ENCODE measurements at places on chromosomes 12 and 14.

DNA sequence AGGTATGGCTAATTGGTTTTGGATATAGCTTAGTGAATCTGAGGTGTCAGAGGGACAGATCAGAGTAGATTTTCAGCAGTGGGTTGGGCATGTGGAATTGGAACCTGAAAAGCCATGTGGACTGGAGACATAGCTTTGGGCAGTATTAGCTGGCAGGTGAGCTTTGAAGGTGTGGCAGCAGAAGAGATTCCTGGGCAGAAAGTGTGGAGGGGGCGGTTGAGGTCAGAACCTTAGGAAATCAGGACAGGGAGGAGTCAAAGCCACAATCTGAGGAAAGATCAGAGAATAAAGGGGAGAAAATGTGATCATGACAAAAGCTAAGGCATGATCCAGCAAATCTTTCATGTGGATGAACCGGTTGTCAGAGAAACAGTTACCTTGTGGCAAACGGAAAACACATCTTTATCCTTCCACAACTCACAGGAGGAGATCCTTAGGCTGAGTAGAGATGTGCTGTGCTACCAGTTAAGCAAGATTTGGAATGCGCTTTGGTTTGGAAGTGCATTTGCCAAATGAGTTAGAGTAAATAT, 56.4 kb downstream of the PTGER2 start:
- DNase-seq, result no peak

GRCh38 chr14:95185033-95185766, 27.9 kb upstream of the DICER1 start:
- no peak for DNase-seq

- no peak for DNase-seq
Observed at GRCh38 chr14:102029956-102030355, 56.9 kb downstream of the HSP90AA1 start.

DNA sequence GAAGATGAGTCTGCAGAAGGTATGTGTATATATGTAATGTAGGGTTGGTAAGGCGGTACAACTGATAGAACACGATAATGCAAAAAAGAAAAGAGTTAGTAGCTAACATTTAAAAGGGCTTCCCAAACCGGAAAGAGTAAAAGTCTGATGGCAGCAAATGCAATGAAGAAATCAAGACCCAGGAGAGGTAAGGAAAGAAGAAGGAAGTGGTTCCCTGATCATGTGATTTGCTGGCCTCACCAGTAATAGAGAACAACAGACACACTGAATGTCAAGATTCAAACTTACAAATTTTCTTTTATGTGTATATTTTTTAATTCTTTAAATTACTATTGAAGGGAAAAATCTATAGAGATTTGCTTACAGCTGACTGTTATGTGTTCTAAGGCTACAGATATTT, 18.4 kb downstream of the ZFC3H1 start:
- DNase-seq, result no peak

GRCh38 chr14:60294411-60295069, 45.5 kb downstream of the PPM1A start:
- DNase-seq, result no peak

- no peak for DNase-seq
Observed at GRCh38 chr14:44741431-44741830, 220.3 kb downstream of the KLHL28 start.

DNA sequence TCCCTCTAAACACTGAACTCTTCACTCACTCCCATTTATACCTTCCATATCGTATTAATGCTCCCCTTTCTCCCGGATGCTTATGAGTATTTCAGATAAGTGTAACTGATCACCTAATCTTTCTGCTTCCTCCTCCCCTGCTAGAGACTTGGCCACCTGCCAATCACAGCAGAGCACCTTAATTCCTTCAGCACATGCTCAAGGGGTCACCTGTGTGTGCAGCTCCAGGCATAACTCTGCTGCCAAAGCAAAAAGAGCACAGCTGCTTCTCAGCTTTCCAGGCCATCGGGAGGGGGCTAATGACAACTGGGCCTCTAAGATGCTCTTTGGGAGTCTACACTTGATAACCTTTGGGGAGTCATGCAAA, 106.9 kb upstream of the DYRK2 start:
- no peak for DNase-seq

GRCh38 chr12:47819138-47819895, 386 bp downstream of the HDAC7 start:
- DNase-seq, result no peak

GRCh38 chr12:62618930-62619329, 152.3 kb downstream of the MON2 start:
- no peak for DNase-seq
